ENCODE measurements at places on chromosomes 12 and 14. TPM values are rescaled to one million over a fixed set of nuclear protein-coding genes. Genes with fewer than 3 reads are reported as not detected.

DNA sequence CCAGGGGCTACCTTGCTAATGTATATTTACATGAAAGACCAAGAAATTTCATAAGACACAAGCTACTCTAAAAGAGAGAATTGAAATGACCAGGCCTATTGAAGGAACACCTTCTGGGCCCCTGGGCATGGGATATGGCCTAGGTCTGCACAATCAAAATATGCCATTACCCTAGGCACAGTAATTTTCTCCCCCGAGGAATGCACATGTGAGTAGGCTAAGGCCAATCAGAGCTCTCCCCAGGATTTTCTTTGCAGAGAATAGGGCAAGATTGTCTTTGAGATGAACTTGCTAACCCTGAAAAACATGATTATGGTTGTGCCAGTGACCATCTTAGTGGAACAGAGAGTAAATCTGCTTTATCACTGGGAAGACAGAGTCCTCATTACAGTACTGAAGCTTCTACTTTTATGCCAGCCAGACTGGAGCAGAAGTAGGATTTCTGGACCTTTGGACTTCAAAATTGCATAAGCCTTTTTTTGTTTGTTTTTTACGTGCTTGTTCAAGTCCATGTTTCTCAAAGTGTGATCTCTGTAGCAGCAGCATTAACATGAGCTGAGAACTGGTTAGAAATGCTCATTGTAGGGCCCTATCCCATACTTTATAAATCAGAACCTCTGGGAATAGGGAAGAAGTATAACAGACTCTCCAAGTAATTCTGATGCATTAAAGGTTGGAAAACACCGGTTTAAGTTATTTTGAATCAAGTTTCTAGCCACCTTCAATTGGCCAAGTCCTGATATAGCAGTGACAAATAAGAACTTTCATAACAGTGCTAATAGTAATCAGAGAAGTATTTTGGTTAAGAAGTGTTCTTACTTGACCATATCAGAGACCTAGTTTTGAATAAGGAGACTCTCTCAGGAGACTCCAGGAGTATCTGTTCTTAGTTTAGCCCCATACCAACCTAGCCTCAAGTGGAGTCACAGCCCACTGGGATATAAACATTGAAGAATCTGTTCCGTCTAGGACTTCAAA is 112.9 kb downstream of the LMO3 start:
- H3K27ac ChIP-seq, result no peak overlapping the region
- H3K4me1 ChIP-seq, result no peaks in the 10 kb centered on the region
- DNase-seq, result no peak

The OVCH1 gene
- not detected for total RNA-seq

The GPRC5D gene
- not detected for total RNA-seq

DNA sequence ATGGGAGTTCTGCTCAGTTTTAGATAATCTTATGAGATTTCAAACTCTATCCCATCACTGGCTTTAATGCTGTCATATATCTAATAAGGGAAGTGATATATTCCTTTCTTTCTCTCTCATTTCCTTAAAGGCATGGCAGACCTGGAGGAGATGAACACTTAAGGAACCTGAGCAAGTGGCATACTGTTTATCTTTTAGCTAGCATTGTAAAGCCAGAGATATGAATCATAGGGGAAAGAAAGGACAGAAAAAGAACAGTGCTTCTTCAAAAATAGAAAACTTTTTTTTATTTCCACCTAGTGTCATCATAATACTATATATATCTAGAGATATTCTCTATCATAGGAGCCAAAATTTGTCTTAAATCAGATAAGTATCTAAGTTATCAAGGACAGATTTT is 68.3 kb upstream of the PSMA6 start:
- no peaks in the 10 kb centered on the region for H3K27me3 ChIP-seq
- peaks cover 6% of the 10 kb centered on the region for H3K4me1 ChIP-seq
- no peak for DNase-seq
- no peak overlapping the region for H3K4me3 ChIP-seq

The DCN gene
- total RNA-seq, result not detected

All from CD4-positive, alpha-beta memory T cell (primary cell).